ENCODE measurements at places on chromosomes 16 and 17.

- no peak for DNase-seq
Measured at GRCh38 chr16:68676113-68676860, 31.2 kb downstream of the CDH3 start.

- no peak for DNase-seq
Measured at GRCh38 chr16:17225541-17225940, 245.2 kb downstream of the XYLT1 start.

- DNase-seq = no peak
Measured at GRCh38 chr17:71777048-71777640, 343.7 kb upstream of the SOX9 start.

DNA sequence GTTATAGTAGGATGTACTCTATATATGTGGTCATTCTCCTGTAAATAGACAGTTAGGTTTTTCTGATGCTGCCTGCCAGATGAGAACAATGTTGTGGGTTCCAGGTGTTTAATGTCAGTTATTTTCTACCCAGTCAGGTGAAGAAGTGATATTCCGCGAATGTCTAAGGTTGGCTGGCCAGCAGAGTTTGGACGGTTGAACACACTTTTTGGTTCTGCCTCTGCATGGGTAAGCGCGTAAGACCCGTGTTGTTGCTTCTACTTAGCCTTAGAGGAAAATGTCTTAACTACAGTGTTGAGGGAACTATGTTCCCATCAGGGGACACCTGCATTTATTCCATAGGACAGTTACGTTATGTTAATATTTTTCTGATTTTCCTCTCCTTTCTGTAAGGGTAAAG lies 162.6 kb downstream of the MAP2K6 start:
- DNase-seq = no peak

- DNase-seq = no peak
Measured at GRCh38 chr17:64005734-64006167, 7.6 kb downstream of the PRR29 start.

DNA sequence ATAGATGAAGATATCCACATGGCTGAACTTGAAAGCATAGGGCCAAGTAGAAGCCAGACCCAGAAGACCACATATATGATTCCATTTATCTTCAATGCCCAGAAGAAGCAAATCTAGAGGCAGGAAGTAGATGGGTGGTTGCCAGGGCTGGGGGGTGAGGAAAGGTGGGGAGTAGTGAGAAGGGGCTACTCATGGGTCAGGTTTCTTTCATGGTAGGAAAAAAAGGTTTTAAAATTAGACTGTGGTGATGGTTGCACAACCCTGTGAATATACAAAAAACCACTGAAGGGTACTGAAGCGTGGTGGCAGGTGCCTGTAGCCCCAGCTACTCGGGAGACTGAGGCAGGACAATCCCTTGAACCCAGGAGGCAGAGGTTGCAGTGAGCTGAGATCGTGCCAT lies 5.4 kb downstream of the CD2BP2 start:
- no peak for DNase-seq

GRCh38 chr17:10200645-10201044 lies 2.2 kb upstream of the GAS7 start:
- DNase-seq = no peak

- DNase-seq = no peak
Measured at GRCh38 chr17:10931133-10931532, 93.2 kb upstream of the PIRT start.

DNA sequence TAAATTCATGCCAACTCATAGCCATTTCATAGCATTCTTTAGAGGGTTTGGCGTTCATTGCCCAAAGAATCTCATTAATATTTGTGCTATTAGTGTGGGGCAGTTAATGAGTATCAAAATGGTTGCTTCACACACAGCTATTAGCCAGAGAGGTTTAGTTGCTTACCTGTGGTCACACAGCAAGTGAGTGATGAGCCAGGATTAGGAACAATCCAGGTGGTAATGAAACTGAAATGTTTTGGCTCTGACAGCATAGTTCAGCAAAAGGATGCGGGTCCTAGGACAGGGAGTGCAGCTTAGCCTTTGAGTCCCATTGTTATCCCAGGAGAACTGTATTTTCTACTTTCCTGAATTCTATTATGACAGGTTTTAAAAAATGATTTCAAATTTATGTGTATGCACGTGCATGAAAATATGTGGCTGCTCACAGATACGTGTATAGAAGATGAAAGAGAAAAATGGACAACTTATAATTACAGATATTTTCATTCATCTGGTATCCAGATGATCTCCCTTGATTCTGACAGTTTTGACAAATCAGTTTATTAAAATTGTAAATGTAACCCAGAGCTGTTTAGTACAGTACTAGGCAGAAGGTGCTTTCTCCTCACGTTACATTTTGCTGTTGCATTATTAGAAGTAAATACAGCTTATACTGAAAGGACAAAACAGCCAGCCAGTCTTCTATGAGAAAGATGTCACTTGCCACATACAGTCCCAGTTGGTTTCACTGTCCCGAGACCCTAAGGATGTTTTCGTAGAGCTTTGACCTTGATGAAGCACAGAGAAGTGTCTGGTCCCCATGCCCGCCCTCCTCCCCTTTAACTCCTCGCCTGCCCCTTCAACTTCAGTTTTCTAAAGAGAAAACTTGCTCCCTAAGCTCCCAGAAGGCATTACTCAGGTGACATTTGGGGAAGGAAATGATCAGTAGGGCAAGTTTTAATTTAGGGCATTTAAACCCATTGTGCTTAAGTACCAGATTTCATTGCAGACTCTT lies 99.8 kb upstream of the TBX2 start:
- DNase-seq = no peak

DNA sequence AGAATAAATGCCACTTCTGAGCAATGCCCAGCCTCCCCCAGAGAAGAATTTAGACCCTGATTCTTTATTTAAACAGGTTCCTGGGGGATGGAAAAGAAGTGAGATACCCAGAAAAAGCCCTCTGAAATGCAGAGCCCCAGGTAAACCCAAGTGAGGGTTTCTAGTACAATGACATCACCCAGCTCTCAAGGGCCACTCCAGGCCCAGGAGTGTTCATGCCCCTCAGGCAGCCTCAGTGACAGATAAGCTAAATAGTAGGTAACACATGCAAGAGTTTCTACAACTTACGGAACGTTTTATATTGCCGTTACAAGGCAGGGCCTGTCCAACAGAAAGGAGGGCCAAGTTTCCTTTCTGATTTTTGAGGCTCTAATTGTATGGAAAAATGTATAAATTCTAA lies 683.7 kb upstream of the SALL1 start:
- no peak for DNase-seq

GRCh38 chr16:6853565-6853964 lies 479.1 kb upstream of the RBFOX1 start:
- no peak for DNase-seq

DNA sequence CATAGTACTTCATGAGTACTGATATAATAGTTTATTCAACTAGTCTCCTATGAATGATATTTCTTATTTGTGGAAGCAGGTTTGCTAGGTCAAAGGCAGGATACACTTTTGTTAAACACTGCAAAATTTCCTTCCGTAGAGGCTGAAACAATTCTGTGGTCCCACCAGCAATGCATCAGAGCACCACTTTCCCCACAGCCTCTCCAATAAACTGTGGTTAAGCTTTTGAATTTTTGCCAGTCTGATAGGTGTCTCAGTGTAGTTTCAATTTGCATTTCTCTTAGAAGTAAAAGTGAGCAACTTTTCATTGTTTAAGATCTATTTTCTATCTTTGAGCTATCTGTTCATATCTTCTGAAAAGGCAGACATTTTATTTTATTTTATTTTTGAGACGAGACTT lies 36.4 kb upstream of the CORO6 start:
- DNase-seq = no peak

- no peak for DNase-seq
Measured at GRCh38 chr17:81422776-81423697, 27.8 kb downstream of the BAHCC1 start.

DNA sequence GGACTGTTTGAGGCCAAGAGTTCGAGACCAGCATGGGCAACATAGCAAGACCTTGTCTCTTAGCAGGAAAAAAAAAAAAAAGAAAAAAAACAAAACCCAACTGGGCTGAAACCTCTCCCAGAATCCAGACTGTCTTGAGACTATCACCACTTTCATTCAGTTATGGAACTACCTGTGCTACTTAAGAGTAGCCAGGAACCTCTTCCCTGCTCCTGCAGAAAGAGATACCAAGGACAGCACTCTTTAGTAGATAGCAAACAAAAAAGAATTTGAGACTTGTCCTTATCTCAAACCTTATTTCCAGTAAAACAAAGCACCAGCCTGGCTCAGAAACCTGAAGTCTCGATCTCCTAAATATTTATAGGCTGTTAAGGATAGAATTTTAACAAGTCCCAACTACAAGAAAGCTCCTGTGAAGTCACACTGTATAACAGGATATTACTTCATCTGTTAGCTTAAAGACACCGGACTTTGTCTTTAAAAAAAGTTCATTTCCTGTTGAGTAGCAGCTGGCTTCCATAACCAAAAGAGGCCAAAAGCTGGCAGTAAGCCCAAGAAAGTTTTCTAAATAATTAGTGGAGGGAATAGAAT lies 5.1 kb downstream of the CDR2 start:
- peak; percentile 55 for DNase-seq

- DNase-seq = no peak
Measured at GRCh38 chr17:57604771-57605674, 140.1 kb downstream of the CCDC182 start.
